Activated CD8-positive, alpha-beta memory T cell treated with anti-CD3 and anti-CD28 coated beads for 48 hours (primary cell): ENCODE measurements at places on chromosomes 16 and 17.

GRCh38 chr17:41553987-41554680, 17.7 kb downstream of the KRT9 start:
- no peak for DNase-seq

DNA sequence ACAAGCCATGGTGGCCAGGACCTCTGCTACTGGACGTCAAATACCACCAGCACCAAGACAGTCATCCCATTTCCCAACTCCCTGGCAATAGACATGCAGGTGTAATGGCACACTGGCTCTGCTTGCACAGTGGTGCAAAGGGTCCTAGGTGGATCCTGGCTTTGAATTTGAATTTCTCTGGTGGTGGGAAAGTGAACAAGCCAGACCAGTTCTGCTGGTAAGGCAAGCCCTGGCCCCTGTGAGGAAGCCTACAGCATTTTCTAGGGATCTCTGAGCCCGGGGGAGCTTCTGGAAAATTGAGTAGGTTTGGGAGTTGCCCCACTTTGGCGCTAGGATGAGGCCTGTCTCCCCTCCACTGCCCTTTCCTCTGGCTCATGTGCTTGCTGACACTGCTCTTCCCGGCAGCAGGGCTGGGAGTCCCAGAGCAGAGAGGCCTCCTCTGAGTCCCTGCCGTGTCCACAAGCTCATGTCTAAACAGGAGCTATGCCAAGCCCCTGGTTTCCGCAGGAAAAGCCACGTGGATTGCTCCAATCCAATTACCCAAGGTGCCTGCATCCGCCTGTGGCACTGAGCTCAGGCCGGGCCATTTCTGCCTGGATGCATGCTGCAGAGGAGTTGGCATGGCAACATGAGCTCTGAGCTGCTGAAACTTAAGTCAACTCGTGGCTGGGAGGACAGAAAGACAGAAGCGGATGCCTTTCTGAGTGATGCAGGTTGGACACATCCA, 67.0 kb downstream of the PRMT7 start:
- DNase-seq, result no peak

DNA sequence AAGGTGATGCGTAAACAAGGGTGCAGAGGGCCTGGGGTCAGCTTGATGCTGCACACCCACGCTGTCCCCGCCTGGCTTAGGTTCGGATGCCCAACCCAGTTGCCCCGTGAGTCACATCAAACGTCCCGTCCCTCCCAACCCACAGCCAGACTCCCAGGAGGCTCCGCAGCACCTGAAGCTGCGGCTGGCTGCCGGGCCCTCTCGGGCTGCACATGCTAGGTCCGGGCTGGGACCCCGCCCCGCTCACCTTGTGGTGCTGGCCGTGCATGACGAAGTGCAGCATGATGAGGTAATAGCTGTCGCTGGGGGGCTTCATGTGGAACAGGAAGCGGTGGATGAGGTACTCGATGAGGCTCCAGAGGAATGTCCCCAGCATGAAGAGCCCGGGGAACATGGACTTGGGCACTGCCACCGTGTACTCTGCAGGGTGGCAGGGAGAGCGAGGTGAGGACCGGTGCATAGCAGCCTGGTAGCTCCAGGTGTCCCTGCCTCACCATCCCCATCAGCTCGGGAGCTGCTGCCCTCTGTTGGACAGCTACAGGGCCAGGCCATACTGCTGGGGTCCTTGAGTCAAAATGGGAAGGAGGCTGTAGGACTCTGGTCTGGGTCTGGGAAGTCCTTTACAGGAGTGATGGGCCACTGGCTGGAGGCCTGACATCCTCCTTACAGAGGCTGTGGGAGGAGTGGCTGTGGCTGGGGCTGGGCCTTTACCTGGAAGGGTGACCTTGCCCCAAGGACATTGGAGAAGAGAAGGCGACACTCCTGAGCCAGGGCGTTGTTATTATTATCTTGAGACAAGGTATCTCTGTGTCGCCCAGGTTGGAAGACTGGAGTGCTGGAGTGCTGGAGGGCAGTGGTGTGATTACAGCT, 18.3 kb upstream of the MLKL start:
- no peak for DNase-seq

- DNase-seq, result no peak
These were observed 822 bp downstream of the IGF2BP1 start for GRCh38 chr17:48997827-48998586.

GRCh38 chr17:27315322-27315721, 21.4 kb downstream of the WSB1 start:
- no peak for DNase-seq

- no peak for DNase-seq
These were observed 6.2 kb downstream of the ADCY9 start for GRCh38 chr16:4110065-4110464.

- DNase-seq, result no peak
These were observed 2.3 kb downstream of the NGFR start for GRCh38 chr17:49497148-49498028.

DNA sequence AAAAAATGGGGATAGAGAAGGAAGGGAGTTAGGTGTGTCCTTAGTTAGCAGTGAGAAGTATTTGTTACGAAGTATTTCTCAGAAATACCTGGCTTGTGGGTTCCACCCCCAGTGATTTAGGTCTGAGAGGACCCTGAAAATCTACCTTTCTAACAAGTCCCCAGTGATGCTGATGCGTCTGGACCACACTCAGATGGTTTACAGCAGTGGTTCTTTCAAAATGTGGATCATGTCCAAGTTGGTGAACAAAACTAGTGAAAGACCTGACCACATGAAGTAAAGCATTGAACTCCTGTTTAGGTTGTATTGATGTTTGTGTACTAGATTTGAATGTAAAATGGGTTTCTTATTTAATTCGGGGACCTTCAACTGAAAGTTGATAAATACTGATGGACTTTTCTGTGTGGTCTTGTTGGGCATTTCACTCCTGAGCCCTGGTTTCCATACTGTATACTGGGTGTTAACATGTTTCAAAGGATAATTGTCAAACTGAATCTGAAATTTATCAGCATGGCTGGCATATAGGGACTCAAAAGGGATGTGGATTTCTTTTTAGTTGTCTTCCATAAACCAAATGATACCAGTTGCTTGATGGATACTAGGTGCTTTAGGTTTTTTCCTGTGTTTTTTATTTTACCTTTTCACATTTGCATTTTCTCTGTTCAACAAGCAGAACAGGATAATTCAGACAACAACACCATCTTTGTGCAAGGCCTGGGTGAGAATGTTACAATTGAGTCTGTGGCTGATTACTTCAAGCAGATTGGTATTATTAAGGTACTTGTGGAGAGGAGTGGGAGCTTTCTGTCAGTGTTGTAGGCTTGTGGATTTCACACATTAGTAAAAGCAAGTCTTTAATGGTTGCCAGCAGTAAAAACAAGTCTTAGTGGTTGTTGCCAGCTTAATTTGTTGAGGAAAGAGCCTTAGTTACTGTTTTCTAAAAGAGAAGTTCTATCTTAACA, 8.8 kb downstream of the FUS start:
- no peak for DNase-seq

GRCh38 chr16:10497132-10498101, 83.0 kb downstream of the EMP2 start:
- no peak for DNase-seq
